ENCODE measurements at places on chromosomes 3 and 15.

DNA sequence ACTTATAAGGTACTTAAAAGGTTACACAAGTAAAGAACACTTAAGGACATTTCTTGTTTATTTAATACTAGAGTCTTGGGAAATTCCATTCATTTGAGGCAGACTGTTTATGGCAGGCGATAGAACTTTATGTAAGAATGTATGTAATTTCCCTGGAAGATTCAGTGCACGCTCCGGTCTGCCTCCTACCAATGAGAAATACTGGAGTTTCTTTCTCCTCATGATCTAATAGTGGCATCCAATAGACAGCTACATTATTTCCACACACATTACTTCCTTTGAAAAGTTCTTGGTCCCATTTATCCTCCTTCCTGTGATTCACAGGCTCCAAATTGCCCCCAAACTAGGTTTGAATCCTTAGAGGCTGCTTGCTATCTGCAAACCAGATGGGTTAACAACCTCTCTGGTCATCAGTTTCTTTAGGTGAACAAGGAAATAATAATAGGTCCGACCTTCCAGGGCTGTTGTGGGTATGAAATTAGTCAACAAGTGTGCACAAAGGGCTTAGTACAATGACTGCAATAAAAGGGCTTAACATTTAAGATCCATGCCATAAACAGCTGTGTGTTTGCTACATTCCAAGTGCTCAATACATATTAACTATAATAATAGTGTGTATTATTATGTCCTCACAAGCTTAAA, 30.7 kb downstream of the EIF4E3 start:
- no peak for DNase-seq

- DNase-seq: no peak
These were observed 11.7 kb upstream of the ZNF148 start for GRCh38 chr3:125386811-125387210.

DNA sequence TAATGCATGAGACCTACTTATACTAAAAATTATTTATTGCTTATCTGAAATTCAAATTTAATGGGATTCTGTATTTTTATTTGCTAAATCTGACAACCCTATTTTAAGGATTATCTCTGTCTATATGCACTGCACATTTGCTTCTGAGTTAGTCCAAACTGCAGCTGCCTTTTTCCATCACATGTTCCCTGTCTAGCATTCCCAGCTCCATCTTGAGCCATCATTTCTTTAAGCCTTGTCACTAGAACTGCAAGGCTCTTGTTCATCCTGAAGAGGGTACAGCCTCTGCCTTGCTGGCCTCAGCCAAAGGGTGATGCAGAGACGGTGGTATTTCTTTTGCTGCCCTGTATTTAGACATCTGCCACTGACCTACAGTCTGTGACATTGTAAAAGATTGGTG, 125.8 kb upstream of the STT3B start:
- no peak for DNase-seq

DNA sequence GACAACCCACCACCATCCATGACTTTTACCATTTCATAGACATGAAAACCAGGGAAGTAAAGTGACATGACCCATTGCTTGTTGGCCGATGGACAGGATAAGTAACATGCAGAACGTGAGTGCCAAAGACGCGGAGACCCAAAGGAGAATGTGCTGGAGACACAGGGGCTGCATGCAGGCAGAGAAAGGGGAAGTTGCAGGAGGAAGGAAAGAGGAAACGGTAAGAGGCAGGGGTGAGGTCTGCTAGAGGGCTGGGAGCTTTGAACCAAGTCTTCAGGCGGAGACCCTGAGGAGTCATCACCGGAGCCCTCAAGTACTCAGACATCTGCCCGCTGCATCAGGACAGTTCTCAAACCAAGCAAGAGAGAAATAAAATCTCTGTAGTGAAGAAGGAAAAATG, 34.9 kb downstream of the MAGEF1 start:
- no peak for DNase-seq

DNA sequence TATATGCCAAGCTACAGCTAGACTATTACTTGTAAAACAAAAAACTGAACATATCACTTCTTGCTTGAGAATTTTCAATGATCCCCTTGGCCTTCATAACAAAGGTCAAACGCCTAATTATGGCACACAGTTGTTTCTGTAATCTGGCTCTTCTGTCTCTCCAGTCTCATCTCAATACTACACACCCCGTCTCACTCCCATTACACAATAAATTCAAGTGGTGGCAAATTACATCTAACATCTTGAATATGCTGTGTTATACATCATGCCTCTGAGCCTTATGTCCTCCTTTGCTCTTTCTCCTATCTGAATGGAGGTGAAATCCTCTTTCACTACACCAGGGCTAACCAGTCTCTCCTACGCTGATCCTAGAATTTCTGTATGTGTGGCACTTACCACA, 140.4 kb downstream of the TBL1XR1 start:
- DNase-seq: no peak
